ENCODE measurements at places on chromosomes 2 and 18. TPM values are rescaled to one million over a fixed set of nuclear protein-coding genes. Genes with fewer than 3 reads are reported as not detected.

CTIF gene
- 72.4 TPM for total RNA-seq

SLC14A1 gene
- 6.0 TPM for total RNA-seq

EMILIN1 gene
- 84.6 TPM for total RNA-seq

GAREM2 gene
- total RNA-seq: 1.9 TPM

RNF144A gene
- total RNA-seq: 16.0 TPM

RAPH1 gene
- total RNA-seq: 93.4 TPM

- H3K4me1 ChIP-seq: no peaks in the 10 kb centered on the region
- H3K27ac ChIP-seq: no peak overlapping the region
- DNase-seq: no peak
Observed at GRCh38 chr2:206423147-206423546, 20.2 kb upstream of the ADAM23 start.

- H3K27me3 ChIP-seq: no peaks in the 10 kb centered on the region
- no peaks in the 10 kb centered on the region for H3K4me1 ChIP-seq
- no peak overlapping the region for H3K4me3 ChIP-seq
- DNase-seq: no peak
Observed at GRCh38 chr2:132969371-132969985, 299.5 kb upstream of the LYPD1 start.

DNA sequence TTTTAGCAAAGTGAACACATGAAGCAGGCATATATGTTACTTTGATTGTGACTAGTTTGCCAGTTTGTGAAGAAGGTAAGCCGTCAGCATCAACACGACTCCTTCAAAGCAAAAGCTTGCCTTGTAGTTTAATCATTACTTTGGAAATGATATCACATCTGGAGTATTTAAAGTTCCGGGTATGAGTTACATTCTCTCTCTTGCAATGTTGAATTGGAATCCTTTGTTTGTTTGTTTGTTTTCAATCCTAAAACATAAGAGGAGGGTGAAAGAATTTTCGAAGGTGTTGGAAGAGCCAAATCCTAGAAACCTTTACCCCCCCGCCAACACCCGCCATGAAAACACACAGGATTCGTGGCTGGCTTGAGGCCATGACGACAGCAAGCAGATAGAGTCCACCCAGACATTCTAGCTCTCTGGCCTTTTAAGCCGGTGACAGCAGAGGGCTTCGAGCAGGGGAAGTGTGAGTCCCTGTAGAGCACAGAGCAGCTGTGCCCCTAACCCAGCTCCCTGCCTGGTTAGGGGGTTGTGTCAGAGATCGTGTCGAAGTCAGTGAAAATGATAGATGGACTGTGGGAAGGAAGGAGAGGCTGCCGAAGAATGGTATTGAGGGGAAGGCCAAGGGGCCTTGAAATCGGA lies 103.8 kb upstream of the SMIM21 start:
- no peak for DNase-seq
- no peaks in the 10 kb centered on the region for H3K27me3 ChIP-seq
- no peak overlapping the region for H3K27ac ChIP-seq
- H3K36me3 ChIP-seq: no peaks in the 10 kb centered on the region
- H3K4me1 ChIP-seq: no peaks in the 10 kb centered on the region
- no peak overlapping the region for H3K4me3 ChIP-seq

GRCh38 chr2:230068651-230069055 lies at the start of gene SLC16A14:
TSS of gene SLC16A14 (minus strand) at chr2:230068924. CDS start at chr2:230059352, 9,572 bp downstream.
- no peaks in the 10 kb centered on the region for H3K27me3 ChIP-seq
- DNase-seq: no peak
- peak within 1 kb of the TSS; percentile 50 for H3K4me3 ChIP-seq
- H3K36me3 ChIP-seq: no peaks in the 10 kb centered on the region
- peaks cover 6% of the 10 kb centered on the region for H3K4me1 ChIP-seq

- DNase-seq: no peak
- H3K4me1 ChIP-seq: peaks cover 22% of the 10 kb centered on the region
- no peaks in the 10 kb centered on the region for H3K27me3 ChIP-seq
- no peaks in the 10 kb centered on the region for H3K36me3 ChIP-seq
- H3K4me3 ChIP-seq: no peak overlapping the region
- no peak overlapping the region for H3K27ac ChIP-seq
Observed at GRCh38 chr2:120243211-120243610, 9.4 kb upstream of the RALB start.

DNA sequence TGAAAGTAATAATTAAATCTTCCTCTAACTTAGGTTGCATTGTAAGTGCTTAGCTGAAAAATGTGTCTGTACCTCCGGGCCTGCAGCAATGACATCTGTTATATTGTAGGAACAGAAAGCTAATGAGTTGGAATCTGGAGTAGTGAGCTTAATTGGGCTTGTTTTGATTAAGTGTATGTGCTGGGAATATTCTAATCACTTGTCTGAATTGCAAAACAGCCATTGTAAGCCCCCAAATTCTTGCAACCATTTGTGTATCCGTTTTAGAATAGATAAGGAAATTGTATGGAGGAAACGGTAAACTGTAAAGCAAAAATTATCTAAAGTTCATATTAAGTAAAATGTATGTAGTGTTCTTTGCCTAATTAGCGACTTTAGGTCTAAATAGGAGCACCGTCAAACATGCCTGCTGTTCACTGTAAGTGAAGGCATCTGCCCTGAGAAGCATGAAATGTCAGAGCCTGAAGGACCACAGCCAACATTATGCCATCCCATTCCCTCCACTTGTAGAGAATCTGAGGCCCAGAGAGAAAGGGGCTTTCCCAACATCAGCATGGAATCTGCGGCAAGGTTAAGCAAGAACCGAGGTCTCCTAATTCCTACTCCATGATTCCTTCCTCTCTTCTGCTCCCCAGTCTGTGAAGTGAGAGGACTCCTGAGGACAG lies 466.4 kb downstream of the TDRD15 start:
- H3K27me3 ChIP-seq: no peaks in the 10 kb centered on the region
- no peaks in the 10 kb centered on the region for H3K36me3 ChIP-seq
- no peak for DNase-seq
- H3K4me1 ChIP-seq: no peaks in the 10 kb centered on the region
- H3K27ac ChIP-seq: no peak overlapping the region

DNA sequence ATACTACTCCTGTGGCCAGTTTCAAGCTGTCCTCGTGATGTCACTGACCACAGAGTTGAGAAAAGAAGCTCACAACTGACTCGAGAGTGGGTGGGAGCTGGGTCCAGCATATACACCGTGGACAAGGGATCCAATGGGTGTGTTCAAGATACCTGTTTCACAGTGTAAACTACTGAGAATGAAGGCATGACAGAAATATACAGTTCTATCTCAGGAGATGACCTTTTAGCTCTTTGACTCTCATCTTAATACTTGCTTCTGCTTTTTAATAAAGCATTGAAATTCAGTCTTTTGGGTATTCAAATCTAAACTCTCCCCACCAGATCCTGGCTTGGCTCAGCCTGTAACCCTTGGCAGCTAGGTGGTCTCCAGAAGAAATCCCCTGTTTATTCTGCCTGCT lies 130.1 kb downstream of the MAP2 start:
- H3K4me3 ChIP-seq: no peak overlapping the region
- H3K36me3 ChIP-seq: no peaks in the 10 kb centered on the region
- H3K27me3 ChIP-seq: no peaks in the 10 kb centered on the region
- H3K27ac ChIP-seq: no peak overlapping the region

GRCh38 chr18:60506682-60507081 lies 134.1 kb upstream of the MC4R start:
- no peak overlapping the region for H3K27ac ChIP-seq
- no peak overlapping the region for H3K4me3 ChIP-seq
- no peaks in the 10 kb centered on the region for H3K27me3 ChIP-seq
- H3K4me1 ChIP-seq: no peaks in the 10 kb centered on the region

DNA sequence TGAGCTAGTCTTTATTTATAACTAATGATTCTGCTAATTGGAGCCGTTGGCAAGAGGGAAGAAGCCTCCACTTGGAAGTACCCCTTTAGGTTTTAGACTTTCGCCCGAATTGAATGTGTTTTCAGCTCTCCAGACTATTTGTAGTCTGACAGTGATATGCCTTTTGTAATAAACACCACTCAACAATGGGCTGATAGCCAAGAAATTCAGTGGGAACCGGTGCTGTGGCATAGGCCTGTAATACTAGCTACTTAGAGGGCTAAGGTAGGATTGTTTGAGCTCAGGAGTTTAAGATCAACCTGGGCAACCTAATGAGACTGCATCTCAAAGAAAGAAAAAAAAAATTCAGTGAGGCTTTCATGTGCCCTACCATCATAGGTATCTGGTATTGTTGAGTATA lies 13.6 kb upstream of the ZSCAN30 start:
- no peaks in the 10 kb centered on the region for H3K27me3 ChIP-seq
- H3K36me3 ChIP-seq: peaks cover 25% of the 10 kb centered on the region
- no peak overlapping the region for H3K27ac ChIP-seq
- no peak overlapping the region for H3K4me3 ChIP-seq
- no peak for DNase-seq
- H3K4me1 ChIP-seq: no peaks in the 10 kb centered on the region

GRCh38 chr2:169775765-169776164 lies 22.9 kb upstream of the SSB start:
- H3K27me3 ChIP-seq: no peaks in the 10 kb centered on the region
- H3K36me3 ChIP-seq: no peaks in the 10 kb centered on the region
- no peak for DNase-seq
- H3K27ac ChIP-seq: no peak overlapping the region
- H3K4me3 ChIP-seq: no peak overlapping the region

DNA sequence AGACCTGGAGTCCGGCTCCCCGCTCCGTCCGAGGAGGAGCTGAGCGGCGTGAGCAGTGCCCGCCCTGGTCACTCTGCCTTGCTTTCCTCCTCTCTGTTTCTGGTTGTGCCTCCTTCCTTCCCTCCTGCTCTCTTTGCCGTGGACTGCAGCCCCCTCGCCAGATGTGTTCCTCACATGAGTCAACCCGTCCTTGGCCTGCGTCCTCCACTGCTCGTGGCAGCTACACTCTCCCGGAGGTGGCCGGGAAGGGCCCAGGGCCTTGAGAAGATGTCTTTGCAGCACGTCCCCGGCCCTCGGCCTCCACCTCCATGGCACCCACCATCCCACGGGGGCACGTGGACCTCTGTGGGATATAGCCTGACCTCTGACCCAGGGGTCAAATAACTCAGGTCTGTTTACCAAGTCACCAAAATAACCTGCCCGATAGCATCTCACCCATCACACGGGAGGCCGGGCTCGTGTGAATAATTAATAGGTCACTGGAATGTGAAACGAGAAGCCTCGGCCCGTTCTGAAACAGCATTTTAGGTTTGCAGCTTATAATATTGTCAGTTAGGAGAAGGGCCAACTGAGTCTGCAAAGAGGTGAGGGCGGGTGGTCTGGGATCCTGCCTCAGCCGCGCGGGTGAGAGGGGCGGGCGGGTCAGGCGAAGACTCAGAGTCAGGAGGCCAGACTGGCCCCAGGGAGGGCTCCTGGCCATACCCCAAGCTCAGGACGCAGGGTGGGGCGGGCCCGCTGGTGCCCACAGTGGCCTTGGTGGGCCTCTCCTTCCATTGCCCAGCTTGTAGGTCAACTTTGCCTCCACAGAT lies 42.6 kb downstream of the NFATC1 start:
- no peak overlapping the region for H3K4me3 ChIP-seq
- DNase-seq: no peak
- no peaks in the 10 kb centered on the region for H3K27me3 ChIP-seq
- H3K4me1 ChIP-seq: no peaks in the 10 kb centered on the region
- no peaks in the 10 kb centered on the region for H3K36me3 ChIP-seq
- H3K27ac ChIP-seq: no peak overlapping the region

DNA sequence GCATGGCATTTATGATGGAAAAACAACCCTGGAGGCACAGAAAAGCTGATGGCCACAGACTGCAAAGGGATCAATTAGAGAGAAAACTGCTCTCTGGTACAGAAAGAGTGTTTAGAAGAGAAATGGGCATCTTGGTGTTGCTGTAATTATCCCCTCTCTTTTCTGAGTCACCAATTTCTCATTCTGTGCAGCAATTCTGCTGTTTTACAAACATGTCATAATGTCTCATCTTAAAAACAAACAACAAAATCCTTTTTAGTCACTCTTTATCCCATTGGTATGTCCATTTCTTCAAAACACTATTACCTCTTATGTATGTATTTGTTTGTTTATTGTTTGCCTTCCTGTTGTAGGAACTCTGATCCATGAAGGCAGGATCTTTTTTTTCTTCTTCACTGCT lies 73.9 kb upstream of the HK2 start:
- peaks cover 18% of the 10 kb centered on the region for H3K4me1 ChIP-seq
- no peak for DNase-seq
- no peak overlapping the region for H3K27ac ChIP-seq
- no peaks in the 10 kb centered on the region for H3K27me3 ChIP-seq

- no peak overlapping the region for H3K4me3 ChIP-seq
- no peaks in the 10 kb centered on the region for H3K27me3 ChIP-seq
- no peak for DNase-seq
- H3K27ac ChIP-seq: no peak overlapping the region
- H3K4me1 ChIP-seq: peaks cover 35% of the 10 kb centered on the region
Observed at GRCh38 chr2:46252891-46253659, 44.1 kb upstream of the EPAS1 start.

- no peak for DNase-seq
- no peak overlapping the region for H3K4me3 ChIP-seq
- no peaks in the 10 kb centered on the region for H3K36me3 ChIP-seq
- H3K27me3 ChIP-seq: peaks cover 65% of the 10 kb centered on the region
- H3K27ac ChIP-seq: no peak overlapping the region
Observed at GRCh38 chr2:173400760-173401159, 46.1 kb downstream of the CDCA7 start.

- peak within 1 kb of the TSS; percentile 90 for H3K27ac ChIP-seq
- peak within 1 kb of the TSS; percentile 73 for H3K4me3 ChIP-seq
- no peaks in the 10 kb centered on the region for H3K27me3 ChIP-seq
- peaks cover 14% of the 10 kb centered on the region for H3K4me1 ChIP-seq
- H3K36me3 ChIP-seq: no peaks in the 10 kb centered on the region
Observed at GRCh38 chr2:173075781-173076580, at the start of gene MAP3K20. TSS of gene MAP3K20 (plus strand) at chr2:173075846. CDS start at chr2:173091032, 15,186 bp downstream.

- H3K4me3 ChIP-seq: no peak overlapping the region
- H3K4me1 ChIP-seq: no peaks in the 10 kb centered on the region
- H3K27me3 ChIP-seq: no peaks in the 10 kb centered on the region
- no peak overlapping the region for H3K27ac ChIP-seq
- no peak for DNase-seq
Observed at GRCh38 chr2:9123069-9123468, 83.5 kb upstream of the ASAP2 start.

DNA sequence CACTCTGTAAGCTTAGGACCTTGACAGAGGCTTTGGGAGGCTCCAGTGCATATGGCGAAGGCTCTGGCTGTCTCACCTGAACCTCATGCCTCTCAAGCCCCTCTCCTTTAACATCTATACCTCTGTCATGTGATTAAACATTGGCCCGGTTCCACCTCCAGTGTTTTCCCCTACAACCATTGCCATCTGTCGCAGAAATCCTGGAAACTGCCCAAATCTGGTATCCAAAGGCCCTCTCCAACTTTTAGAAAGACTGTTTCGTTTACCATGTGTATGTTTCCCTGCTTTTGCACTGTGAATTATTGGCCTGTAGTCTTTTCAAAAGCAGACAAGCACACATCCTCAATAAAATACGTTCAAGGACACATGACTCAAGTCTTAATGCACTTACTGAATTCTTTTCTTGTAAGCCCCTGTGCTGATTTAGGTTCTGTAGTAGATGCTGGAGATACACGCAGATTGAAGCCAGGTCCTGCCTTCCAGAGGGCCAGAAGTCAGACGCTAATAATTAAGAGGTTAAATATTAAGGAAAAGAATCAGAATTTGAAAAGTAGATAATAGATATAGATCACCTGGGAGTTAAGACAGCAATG lies 386.4 kb upstream of the SLC14A2 start:
- no peak for DNase-seq
- no peak overlapping the region for H3K27ac ChIP-seq
- no peaks in the 10 kb centered on the region for H3K27me3 ChIP-seq
- no peaks in the 10 kb centered on the region for H3K4me1 ChIP-seq
- H3K4me3 ChIP-seq: no peak overlapping the region
- H3K36me3 ChIP-seq: no peaks in the 10 kb centered on the region

GRCh38 chr2:240840435-240841060 lies 20.5 kb upstream of the KIF1A start:
- H3K4me3 ChIP-seq: no peak overlapping the region
- H3K4me1 ChIP-seq: no peaks in the 10 kb centered on the region
- H3K27me3 ChIP-seq: peaks cover 13% of the 10 kb centered on the region
- no peak for DNase-seq
